ENCODE measurements at places on chromosomes 7 and 10.

- DNase-seq: no peak
Observed at GRCh38 chr10:27297844-27298521, 57.4 kb upstream of the ACBD5 start.

DNA sequence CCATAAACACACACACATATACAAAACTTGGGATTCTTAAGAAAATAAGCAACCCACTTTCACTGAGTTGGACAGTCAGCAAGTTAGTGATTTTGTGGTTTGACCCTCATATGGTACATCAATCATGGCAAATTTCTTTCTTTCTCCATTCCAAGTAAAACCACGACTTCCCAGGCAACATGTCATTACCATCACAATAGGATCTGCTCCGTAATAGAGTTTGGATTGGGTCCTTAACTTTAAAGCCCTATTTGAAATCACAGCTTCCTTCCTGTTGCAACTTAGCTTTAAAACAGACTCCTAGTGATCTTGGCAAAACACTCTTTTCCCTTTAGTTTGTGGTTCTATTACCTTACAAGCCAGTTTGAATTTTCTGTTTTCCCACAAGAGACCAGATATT, 483.6 kb downstream of the INHBA start:
- DNase-seq: no peak

- no peak for DNase-seq
Observed at GRCh38 chr10:6995341-6995740, 415.3 kb upstream of the PRKCQ start.

GRCh38 chr7:151070574-151070960, 10.0 kb downstream of the FASTK start:
- DNase-seq: no peak

GRCh38 chr7:126398851-126399529, 853.8 kb downstream of the GRM8 start:
- no peak for DNase-seq

DNA sequence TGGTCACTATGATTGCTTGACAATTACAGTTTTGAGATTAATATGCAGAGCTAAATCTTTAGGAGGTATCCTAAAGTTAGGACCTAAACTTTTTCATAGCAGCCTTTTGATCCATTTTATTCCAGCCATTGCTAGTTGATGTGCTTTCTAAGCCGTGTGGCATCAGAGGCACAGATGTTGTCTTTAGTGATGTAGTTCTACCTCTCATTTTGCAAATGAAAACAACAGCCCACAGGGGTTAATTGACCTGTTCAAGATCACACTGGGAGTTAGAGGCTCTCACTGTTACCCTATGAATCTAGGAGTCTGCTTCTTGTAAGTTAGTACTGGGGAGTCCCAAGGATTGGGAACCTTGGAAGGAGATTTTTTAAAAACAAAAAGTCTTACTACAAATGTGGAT, 10.6 kb downstream of the AUTS2 start:
- DNase-seq: no peak

GRCh38 chr7:98286093-98286539, 4.6 kb downstream of the BRI3 start:
- DNase-seq: no peak

DNA sequence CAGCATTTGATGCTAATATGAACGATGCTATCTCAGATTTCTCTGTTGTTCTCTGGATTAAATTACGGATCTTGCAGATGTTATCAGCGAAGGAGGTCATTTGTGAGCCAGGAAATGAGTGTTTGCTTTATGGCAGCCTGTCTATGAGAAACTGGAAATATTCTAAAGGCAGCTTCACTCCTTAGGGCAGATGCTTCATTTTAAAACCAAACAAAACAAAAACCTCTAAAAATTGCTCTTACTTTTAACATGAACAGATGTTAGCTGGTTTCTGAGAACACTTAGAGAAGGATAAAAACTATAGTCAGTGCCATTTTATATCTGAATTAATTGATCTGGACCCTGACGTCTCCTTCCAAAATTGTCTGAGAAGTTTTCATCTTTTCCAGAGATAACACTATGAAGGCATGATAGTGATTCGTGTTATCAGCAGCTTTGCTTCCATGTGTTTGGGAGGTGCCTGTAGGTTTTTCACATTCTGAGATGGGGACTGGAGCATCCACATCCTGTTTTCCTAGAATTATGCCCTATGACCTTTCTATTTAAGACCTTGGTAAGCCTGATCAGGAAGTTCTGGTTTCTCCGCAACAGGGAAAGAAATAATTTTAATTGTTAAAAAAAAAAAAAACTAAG, 53.1 kb downstream of the CPED1 start:
- DNase-seq: no peak

GRCh38 chr10:77231884-77232610, 405.6 kb downstream of the KCNMA1 start:
- DNase-seq: no peak

DNA sequence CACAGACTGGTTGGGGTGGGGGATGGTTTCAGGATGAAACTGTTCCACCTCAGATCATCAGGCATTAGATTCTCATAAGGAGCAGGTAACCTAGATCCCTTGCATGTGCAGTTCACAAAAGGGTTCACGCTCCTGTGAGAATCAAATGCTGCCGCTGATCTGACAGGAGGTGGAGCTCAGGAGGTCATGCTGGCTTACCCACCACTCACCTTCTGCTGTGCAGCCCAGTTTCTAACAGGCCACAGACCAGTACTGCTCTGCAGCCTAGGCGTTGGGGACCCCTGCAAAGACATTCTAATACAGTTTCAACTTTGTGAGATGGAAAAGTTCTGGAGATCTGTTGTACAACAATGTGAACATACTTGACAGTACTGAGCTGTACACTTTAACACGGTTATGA, 39.9 kb downstream of the STRA8 start:
- DNase-seq: no peak

DNA sequence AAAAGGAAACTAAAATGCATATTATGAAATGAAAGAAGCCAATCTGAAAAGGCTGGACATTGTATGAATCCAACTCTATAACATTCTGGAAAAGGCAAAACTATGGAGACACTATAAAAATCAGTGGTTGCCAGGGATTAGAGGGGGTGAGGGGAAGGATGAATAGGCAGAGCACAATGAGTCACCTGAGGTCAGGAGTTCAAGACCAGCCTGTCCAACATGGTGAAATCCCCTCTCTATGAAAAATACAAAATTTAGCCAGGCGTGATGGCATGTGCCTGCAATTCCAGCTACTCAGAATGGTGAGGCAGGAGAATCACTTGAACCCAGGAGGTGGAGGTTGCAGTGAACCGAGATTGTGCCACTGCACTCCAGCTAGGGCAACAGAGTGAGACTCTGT, 324.8 kb upstream of the PHYHIPL start:
- DNase-seq: no peak

DNA sequence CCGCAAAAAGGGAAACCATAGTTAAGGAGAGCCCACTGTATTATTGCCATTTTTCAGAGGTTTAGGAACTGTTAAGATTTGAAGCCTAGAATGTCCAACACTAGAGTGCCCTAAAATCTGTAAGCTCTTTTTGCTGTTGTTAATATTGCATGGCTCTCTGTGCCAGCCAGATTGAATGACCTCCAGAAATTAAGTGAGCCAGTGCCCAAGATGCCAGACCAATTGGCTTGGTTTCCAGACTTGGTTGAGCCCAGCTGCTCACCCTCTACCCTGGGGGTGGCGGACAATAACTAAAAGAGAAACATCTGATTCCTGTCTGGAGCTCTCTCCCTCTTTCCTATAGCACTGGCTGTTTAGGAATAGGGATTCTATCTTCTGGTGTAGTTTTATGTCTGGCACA, 340.1 kb downstream of the PHF14 start:
- no peak for DNase-seq

GRCh38 chr7:47497367-47498096, 84.4 kb downstream of the TNS3 start:
- no peak for DNase-seq

GRCh38 chr10:33276282-33276923, 58.1 kb downstream of the NRP1 start:
- no peak for DNase-seq

GRCh38 chr7:90777465-90777864, 181.3 kb downstream of the CDK14 start:
- no peak for DNase-seq

DNA sequence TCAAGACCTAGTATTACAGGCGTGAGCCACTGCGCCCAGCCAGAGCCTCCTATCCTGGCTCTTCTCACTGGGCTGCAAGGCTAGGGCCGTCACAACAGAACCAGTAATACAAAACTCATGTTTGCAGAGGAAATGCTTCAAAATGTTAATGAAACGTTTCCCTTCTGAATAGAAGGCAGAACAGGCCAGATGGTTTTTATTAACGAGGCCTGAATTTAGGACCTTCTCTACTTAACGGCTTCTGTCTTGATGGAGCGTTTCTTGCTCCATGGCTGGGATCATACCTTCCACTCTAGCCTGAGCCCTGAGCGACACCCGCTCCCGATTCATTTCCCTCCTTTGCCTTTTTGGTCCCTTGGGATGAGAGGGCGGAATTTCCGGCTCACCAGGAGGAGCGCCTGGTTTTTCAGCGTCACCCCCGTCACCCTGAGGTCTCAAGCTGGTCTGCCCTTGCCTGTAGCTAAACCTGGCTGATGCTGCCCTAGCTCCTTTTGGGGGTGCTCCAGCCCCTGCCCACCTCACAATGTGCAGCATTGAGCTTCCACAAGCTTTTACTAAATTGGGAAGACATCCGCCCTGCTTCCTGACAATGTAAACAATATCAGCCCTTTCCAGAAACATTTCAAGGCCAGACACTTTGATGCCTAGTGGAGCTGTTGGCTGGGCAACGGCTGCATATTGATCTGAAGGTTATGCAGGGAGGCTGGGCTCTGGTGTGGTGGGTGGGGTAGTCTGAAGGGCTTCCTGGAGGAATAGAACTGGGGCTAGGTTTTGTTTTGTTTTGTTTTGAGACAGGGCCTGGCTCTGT, 5.2 kb downstream of the CLIP2 start:
- DNase-seq: no peak

DNA sequence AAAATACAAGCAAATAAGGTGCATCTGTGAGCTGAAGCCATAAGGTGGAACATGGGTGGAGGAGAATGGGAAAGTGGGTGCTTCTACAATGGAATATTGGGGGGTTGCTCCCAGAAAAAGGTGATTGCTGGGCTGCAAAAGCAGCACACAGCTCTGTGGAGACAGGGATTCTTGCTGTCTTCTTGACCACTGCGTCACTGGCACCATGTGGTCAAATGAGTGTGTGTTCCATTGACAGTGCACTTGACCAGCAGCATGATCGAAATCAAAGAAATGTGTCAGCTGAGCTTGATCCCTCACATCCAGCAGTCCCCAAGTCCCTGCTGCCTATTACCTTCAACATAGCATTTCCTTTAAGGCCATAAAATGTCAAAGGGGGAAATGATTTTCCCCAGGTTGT, 56.2 kb downstream of the GPR26 start:
- DNase-seq: no peak

- DNase-seq: no peak
Observed at GRCh38 chr7:111091593-111092358, 849 bp downstream of the LRRN3 start.

- no peak for DNase-seq
Observed at GRCh38 chr7:50347693-50348092, 43.2 kb downstream of the IKZF1 start.

- DNase-seq: no peak
Observed at GRCh38 chr7:150716939-150717338, 526 bp downstream of the GIMAP1 start.

- no peak for DNase-seq
Observed at GRCh38 chr7:33399528-33400213, 270.3 kb downstream of the BBS9 start.

GRCh38 chr7:1274121-1274875, 41.6 kb downstream of the UNCX start:
- DNase-seq: no peak

DNA sequence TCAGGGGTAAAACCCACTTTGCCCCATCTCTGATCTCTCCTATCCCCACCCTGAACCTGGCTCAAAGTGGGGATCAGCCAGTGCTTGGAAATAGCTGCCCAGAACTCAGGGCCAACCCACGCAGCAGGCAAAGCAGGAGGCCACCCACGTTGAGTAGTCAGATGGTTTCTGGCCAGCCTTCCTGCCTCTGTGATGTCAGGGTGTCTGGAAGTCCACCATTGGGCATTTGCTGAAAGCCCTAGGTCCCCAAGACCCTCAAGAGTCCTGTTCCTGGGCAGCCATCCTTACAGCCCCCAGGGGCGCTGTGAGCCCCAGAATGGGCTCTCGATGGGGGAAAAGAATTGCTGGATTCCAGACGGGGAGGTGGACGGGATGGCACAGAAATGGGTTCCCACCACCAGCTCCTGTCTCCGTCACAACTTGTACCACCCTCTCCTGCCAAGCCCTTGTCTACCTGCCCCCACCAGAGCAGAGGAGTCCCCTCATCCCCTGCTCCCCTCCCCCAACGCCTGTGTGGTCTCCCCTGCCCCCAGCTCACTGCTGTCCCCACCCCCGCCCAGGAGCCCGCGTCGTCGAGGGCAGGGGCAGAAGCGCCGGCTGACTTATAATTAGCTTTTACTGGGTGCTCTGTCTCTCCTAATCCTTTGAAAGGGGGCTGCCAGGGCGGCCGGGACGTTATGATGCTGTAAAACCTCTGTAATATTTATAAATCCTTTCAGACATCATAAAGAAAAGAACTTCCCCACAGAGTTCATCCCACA, 3.9 kb downstream of the MYL10 start:
- DNase-seq: no peak

- no peak for DNase-seq
Observed at GRCh38 chr7:132497098-132497497, 79.2 kb downstream of the PLXNA4 start.

GRCh38 chr10:86299562-86299961, 67.0 kb downstream of the GRID1 start:
- DNase-seq: no peak

GRCh38 chr7:151762583-151763245, 114.2 kb downstream of the PRKAG2 start:
- DNase-seq: no peak

GRCh38 chr7:4880218-4880617, 3.3 kb downstream of the RADIL start:
- no peak for DNase-seq

- no peak for DNase-seq
Observed at GRCh38 chr10:85557077-85557476, 809.5 kb downstream of the GRID1 start.

DNA sequence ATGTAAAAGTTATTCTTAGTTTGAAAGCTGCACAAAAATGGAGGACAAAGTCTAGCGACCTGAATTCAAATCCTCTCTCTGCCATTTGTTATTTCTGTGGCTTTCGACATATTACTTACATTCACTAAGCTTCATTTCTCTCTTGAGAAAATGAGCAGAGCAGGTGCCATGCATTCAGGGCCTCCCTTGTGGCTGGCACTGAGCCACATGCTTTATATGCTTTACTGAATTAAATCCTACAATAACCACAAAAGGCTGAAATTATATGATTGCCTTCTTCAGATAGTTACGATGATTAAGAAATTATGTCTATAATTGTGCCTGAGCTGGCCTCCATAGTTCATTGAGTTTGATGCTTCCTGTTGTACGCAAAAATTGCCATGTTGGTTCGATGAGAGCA, 98.7 kb downstream of the NPSR1 start:
- DNase-seq: no peak

DNA sequence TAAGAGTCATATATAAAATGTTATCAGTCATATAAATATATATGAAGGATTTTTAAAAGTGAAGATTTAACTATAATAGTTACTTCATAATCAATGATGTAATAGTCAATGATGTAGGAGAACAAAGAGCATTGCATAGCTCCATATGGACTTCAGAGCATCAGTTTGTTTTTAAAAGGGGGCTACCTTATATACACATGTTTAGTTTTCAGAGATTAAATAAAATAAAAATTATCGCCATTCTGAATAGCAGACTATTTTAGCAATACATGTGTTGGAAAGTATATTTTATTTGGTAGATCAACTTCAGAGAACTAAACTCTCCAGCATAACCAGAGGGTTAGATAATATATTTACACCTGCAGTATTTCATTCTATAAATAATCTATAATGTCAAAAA, 29.1 kb upstream of the EPC1 start:
- DNase-seq: no peak

Measured in stimulated activated CD4-positive, alpha-beta T cell treated with anti-CD3 and anti-CD28 coated beads, Interleukin-12 subunit alpha, Interleukin-12 subunit beta, amount 100 ng/mL, for 48 hours (primary cell).